NCI-H1694 (cell line): ENCODE measurements at places on chromosomes 3 and 15.

- DNase-seq = no peak
Measured at GRCh38 chr15:92111751-92112150, 258.2 kb downstream of the SLCO3A1 start.

GRCh38 chr3:46277476-46277875 lies 35.2 kb downstream of the CCR3 start:
- no peak for DNase-seq

DNA sequence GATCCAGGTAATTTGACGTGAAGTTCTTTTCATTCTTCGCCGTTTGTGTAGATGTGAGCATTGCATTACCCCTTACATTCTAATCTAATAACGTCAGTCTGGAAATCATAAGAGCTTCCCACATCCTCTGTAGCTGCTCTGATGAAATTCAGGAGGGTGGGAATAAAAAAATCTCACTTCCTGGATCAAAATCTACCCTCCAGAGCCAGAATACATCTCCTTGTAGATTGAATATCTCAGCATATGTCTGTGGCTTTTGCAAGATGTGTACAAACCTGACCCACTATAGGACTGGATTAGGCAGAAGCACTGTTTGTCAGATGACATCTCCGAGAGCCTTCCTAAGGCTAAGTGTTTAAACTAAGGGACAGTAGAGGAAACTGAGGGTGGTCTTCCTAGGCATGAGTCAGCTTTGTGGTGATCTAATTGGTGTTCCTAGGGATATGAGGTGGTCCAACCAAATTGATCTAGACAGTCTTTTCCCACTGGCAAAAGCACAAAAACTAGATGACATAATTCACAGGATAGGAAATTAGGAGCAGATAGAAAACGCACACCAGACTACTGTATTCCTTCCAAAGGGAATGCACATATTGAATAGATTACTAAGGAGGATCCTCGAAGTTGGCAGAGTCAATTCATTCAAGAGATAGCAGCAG lies 216.3 kb upstream of the LRTM1 start:
- DNase-seq = no peak

DNA sequence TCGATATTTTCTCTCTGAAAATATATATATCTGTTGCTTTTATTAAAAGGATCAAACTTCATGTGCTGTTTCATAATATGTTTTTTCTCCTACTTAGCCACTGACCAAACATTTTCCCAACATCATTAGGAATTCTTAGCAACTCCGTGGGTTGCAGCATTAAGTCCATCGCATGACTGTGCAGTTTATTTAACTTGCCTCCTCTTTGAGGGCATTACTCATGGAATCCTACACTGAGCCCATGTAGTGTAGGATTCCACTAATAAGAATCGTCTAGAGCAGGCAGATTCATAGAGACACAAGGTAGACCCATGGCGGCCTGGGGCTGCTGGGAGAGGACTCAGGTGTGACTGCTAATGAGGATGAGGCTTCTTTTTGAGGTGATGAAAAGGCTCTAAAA lies 49.3 kb downstream of the CMTM6 start:
- DNase-seq = no peak

DNA sequence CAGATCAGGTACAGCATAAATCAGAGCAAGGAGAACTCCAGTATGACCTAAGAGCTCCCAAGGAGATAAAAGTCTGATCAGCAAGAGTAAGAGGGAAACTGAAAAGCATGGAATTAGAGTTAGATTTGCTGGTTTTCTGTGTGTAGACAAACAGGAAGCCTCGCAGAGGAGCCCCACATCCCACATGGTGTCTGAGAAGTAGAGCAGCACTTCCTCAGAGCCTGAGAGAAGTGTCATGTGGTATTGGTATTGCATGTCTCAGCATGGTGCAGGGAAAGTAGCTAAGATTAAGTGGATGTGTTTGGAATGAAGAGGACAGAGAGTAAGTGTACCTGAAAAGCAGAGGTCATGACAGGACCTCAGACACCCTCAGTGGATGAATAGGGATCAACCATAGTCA lies 175.4 kb upstream of the GBE1 start:
- no peak for DNase-seq

GRCh38 chr15:67024998-67025368 lies 40.4 kb upstream of the SMAD3 start:
- DNase-seq = no peak

DNA sequence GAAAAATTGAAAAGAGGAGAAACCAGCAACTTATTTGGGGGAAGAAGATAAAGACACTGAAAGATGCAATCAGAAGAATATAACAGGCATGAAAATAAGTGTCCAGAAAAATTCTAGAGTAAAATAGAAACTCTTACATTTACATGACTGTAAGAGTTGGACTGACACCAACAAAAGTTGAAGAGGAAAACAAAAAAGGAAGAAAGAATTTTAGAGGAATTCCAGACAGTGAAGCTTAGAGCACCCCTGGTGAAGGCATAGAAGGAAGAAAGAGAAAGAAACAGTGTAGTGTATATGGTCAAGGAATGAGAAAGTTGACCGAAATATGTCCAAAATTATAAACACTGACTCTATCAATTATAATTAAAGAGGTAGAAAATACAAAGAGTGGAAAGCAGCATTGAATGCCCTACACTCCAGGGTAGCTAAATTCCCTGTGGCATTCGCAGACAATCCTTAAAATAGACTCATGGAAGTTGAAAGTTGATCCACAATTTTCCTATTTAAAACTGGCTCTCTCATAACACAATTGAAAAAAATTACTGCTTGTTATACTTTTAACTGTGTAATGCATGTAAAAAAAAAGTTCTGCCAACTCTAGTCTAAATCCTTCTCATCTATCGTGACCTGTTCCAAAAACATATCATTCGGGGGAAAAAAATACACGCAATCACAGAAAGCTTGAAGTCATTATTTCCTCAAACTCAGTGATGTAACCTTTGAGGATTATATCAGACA lies 102.6 kb upstream of the ABI3BP start:
- DNase-seq = no peak

GRCh38 chr15:66751579-66751978 lies 49.5 kb downstream of the SMAD6 start:
- no peak for DNase-seq

GRCh38 chr3:112640276-112640929 lies 540 bp downstream of the CCDC80 start:
- DNase-seq = no peak

GRCh38 chr3:18669374-18669773 lies 244.2 kb upstream of the SATB1 start:
- no peak for DNase-seq

DNA sequence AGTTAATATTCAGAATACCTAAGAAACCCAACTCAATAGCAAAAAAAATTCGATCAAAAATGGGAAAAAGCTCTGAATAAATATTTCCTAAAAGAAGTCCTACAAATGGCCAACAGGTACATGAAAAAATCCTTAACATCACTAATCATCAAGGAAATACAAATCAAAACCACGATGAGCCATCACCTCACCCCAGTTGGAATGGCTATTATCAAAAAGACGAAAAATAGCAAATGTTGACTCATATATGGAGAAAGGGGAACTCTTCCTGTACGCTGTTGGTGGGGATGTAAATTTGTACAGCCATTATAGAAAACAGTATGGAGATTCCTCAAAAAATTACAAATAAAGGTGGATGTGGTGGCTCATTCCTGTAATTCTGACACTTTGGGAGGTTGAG lies 29.6 kb upstream of the SGO1 start:
- DNase-seq = no peak

- no peak for DNase-seq
Measured at GRCh38 chr15:51251556-51251955, 86.8 kb downstream of the CYP19A1 start.

DNA sequence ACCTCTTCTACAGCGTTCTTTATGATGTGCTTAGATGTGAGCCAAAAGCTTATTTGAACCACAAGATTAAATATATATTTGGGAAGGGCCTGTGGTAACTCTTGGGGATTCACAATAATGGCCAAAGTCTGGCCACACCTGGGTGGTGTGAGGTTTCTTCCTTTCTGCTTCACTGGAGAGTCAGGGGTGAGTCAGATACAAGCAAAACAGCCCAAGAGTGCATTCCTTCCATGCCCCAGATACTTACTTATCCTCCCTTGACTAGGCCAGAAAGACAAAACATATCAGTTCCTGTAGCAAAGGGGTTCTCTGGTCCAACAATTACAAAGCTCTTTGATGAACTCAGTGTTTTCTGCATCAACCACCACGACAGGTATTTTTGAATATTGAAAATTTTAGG lies 941 bp downstream of the ZBED2 start:
- no peak for DNase-seq

DNA sequence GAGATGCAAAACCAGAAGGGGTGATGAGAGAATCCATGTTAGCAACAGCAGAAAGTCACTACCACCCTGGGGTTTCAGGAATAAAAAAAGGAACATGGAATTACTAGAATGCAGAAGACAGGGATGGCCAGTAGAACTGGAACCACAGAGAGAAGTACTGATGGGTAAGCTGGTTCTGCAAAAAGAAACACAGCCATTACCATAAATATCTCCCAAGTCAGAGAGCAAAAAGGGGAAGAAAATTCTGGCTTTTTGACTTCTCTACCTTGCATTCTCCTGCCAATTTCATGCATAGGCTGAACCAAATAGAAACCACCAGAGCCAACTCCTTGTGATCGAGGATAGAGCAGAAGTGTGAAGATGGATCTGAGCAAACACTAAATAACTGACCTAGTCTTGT lies 550.4 kb upstream of the NAALADL2 start:
- no peak for DNase-seq

DNA sequence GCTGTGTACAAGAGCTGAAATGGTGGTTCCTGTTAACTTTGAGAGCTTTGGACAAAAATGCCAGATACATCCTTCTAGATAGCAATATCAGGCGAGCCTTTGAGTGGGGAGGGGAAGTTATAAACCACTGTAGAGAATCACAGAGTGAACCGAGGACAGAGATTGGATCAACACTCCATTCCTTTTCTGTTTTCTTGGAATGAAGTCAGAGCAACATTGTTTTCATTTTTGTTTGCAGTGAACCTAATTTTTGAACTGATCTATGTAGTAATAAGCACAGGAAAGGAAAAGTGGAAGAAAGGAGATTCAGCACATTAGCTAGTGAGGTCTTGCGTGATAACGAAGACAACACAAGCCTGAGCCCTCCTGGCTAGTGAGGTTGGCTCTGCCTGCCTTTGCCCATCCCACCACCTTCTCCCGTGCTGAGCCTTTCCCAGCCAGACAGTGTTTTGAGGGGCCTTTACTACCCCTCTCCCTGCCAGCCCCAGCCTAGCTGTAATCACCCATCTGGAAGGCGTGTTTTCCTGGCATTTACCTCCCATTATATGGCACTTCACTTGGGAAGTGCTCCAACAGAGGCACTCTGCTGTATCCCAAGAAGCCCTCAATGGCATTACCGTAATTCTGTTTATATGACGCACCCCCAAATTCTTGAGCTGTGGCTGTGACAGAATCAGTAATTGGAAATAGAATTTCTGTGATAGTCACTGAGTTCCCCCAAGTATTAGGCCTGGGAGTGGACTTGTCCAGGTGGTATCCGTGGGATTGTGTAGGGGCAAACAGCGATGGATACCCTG lies 129.8 kb downstream of the CACNA1D start:
- DNase-seq = peak; percentile 2

DNA sequence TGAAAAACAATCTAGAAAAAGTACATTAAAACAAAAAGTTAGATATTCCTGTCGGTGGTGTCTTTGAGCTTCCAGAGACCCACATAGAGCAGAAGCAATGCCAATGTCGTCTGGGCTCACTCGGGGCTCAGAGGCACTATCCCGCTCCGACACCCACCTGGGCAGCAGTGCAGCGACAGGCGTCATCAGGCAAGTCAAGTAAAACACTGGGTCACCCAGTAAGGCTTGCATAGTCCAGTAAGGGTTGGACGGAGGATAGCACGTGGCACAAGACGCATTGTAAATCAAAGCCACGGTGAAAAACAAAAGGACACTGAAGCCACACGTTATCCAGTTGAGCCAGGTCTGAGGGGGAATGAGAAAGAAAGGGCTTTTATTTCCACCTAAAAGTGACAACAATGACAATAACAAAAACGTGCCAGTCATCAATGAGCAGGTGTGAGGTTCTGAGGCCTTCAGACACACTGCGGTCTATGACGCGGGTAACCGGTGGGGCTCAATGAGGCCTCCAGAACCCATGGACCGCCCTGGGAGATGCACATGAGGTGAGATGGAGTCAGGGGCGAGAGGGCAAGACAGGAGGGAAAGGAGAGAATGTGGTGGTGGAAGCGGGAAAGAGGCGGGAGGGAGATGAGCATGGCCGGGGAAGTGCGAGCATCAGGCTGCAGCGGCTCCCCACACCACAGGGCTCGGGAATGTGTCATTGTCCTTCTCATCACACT lies 183.0 kb downstream of the ATP10A start:
- DNase-seq = no peak

DNA sequence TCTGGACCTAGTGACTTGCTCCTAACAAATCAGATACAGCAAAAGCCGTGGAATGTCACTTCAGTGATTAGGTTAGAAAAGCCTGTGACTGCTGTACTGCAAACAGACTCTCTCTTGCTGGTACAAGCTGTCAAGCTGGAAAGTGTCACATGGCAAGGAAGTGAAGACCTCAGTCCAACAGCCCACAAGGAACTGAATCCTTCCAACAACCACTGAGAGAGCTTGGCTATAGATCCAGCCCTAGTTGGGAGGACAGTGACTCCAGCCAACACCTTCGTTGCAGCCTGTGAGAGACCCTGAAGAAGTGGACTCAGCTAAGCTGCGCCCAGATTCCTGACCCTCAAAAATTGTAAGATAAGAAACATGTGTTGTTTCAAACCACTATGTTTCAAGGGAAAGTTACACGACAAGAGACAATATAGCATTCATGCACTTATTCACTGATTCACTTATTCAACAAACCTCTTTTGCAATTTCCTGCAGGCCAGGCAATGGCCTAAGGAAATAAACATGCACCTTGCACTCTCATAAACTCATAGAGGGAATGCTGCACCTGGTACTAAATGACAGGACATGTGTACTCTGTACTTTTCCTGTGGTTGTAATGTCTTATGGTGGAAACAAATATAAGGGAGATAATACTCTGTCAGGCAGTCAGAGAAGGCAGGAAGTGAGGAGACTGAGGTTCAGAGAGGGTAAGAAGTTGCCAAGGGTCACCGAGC lies 142.9 kb downstream of the CADPS start:
- DNase-seq = no peak

- DNase-seq = no peak
Measured at GRCh38 chr3:13883681-13884080, 3.8 kb upstream of the WNT7A start.

GRCh38 chr15:91465696-91466095 lies 365.6 kb downstream of the SV2B start:
- DNase-seq = no peak

GRCh38 chr15:41564286-41564959 lies 5.4 kb downstream of the TYRO3 start:
- DNase-seq = no peak
